ENCODE measurements at places on chromosomes 12 and 14.
A peak's percentile ranks its signal among the peaks of the same experiment; 100 is the strongest.

DNA sequence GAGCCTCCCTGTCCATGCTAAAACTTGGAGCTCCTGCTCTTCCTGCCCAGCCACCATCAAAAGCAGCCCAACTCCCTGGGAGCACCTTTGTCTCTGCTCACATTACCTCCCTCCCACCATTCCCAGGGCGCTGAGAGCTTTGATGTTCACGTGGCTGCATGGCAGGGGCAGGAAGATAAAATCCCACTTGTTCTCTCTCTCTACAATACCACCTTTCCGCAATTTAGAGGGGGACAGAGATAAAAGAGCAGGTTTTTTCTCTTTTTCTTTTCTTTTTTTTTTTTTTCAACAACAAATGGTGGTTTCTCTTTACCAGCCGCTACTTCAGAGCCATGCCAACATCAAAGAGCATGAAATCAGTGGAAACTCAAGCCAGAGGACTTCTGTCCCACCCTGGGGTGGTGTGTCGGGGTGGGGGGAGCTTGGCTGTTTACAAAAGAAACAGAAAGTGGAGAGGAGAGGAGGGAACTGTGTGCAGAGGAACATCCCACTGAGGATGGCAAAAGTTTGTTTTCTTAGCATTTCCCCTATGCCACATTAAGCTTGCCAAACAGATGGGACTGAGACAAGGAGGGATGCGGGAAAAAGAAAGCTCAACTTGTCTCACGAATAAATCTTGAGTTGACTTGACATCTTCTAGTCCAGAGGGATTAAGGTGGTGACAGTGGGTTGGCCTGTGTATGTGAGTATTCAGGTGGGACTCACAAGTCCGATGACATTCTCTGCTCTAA, 103.7 kb upstream of the NUDT4 start:
- DNase-seq: no peak

DNA sequence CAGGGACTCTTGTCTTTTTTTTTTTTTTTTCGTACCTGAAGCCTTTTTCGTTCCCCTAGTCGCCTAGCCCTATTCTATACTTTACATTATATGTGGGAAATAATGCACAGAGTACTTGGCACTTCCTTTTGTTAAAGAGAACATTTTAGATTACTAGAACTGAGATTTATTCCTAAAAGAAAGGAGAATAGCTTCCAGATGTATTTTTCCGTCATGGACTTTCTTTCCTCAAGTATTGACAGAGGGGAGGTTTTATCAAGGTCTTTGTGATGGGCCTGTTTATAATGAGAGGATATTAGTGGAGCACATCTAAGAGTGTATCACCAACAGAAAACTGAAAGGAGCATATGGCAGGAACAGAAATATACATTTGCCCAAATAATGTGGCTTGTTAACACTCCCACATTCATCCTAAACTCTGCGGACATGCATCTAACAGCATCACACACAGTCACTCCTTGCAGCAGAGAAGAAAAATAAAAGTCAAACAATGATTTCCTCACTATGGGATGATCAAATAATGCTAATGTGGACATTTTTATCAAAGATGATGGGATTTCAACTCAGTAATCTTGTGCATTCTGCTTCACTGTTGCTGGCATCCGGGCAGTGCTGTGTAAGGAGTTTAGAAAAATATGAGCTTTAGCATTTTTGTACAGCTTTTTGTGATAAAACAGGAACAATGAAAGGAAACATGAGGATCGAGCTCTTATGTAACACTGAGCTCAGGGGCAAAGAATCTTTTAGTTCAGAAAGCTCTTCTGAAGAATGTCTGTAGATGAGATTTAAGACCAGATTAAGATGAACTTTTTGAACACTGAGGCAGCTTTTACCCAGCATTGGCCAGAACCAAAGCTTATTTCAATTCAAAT, 183.1 kb downstream of the EGLN3 start:
- DNase-seq: no peak

GRCh38 chr12:93148412-93148811, 219.3 kb upstream of the EEA1 start:
- DNase-seq: no peak

GRCh38 chr14:103292426-103293374, 41.3 kb upstream of the EIF5 start:
- peak; percentile 49 for DNase-seq

GRCh38 chr14:80464531-80465149, 253.3 kb upstream of the DIO2 start:
- DNase-seq: no peak

GRCh38 chr14:91573528-91573893, 63.4 kb upstream of the PPP4R3A start:
- DNase-seq: no peak

DNA sequence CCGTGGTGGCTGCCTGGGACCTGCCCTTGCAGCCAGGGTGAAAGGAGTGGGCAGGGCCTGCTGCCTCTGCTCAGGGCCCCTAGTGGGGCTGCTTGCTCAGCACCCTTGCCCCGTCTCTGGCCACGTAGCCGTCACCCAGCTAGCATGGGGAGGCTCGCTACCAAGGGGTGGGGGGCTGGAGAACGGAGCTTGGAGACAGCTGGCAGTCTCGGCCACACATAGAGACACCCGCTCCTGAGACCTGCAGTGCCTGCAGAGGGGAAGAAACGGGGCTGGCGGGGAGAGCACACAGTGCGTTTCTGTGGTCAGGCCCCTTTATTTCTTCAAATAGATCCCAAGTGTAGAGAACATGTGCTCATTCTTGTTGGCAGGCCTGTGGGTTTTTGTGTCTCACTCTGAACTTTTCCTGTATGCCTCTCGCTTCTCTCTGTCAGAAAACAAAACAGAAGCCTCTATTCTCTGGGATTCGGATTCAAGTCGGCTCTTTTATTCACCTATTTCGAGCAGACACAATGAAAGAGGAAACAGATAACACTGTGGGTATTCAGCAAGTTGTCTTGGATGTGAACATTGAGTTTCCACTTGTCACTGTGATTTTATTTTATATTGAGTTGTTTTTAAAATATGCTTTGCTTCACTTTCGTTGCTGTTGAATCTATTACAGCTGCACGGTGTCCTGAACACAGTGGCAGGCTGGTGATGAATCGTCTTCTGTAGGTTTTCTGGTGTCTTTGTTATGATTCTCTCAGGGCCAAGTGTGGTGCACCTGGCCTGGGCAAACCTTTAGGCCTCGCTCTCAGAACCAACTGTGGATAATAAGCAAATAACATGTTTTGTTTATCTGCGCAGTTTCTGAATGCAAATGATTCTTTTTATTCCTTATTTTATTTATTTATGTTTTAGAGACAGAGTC, 26.5 kb downstream of the PACS2 start:
- DNase-seq: no peak

GRCh38 chr14:102325791-102326345, 6.3 kb downstream of the ZNF839 start:
- DNase-seq: no peak

DNA sequence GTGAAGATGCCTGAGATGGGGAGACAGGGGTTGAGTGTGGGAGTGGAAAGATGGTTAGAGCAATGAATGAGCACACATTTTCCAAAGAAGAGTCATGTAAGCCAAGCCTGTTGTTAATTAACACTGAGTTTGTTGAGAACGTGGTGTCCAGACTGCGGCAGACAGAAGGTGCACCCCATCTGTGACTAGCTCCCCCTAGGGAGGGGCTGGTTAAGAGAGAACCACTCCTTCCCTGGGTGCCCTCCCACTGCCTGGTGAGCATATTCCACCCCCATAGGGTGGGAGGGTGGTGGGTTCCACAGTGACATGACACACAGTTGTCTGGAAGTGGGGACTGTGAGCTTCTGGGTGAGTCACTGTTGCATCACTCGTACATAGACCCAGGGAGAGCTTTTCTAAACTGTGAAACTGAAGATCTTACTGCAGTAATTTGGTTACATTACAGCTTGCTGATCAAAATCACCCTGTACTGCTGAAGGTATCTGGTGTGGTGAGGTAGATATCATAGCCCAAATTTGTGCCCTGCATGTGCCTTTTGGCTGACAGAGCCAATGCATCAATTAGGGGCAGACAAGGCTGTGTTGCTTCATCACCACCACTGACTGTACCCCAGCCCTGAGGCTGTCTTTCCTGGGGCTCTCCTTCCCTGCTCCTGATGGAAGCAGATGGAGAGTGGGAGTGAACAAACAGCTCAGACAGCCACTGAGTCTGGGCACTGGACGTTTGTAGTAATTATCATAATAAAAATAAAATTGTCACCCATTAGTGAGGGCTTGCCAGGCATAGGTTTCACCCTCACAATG, 150.9 kb downstream of the EMP1 start:
- DNase-seq: no peak

- DNase-seq: no peak
These were observed 12.4 kb downstream of the KRT7 start for GRCh38 chr12:52245259-52245961.

DNA sequence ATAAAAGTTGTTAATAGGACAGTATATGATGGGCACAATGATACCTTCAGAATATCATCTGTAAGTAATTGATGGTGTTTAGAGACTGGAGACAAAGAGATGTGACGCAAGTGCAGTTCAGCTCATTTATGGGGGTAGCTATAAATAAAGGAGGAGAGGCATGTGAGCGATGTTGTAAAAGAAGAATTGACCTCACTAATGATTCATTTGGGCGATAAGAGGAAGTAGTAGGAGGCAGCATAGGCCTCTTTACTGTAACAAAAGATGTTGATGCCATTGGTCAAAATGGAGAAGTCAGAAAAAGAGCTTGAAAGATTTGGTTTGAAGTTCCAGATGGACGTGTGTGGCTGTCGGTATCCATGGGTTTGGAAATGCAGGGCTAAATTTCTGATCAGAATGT, 70.0 kb downstream of the FLRT2 start:
- no peak for DNase-seq

GRCh38 chr12:74489543-74489942, 48.1 kb upstream of the ATXN7L3B start:
- no peak for DNase-seq

GRCh38 chr12:94649349-94650142, 811 bp downstream of the TMCC3 start:
- peak; percentile 60 for DNase-seq

DNA sequence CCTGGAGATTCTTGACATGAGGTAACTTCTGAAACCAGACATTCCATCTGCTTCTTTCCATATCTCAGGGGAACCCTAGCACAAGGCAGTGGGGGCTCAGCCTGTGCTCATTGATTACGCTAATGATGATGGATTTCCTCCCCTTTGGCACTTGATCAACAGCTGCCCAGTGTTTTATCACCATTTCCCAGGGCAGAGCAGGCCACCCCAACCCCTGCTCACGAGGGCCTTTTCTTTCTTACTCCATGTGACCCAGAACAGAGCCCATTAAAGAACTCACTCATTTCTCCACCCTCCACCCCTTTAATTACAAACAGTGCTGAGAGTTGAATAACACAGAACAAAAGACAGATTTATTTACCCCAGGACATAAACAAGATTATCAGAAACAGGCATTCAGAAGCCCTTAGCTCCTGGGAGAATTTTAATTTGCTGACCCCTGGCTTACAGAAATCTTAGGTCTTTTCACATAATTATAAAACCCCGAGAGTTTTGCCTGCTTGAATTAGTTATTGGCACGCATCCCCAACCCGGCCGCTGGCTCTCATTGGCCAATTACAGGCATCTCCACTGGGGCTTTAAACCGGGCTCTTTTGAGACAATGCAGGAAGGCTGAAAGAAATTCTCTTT, 32.0 kb upstream of the CCDC60 start:
- DNase-seq: no peak

Data from GM06990 (cell line).